GM12891 (cell line): ENCODE measurements at places on chromosomes 5 and 9.

DNA sequence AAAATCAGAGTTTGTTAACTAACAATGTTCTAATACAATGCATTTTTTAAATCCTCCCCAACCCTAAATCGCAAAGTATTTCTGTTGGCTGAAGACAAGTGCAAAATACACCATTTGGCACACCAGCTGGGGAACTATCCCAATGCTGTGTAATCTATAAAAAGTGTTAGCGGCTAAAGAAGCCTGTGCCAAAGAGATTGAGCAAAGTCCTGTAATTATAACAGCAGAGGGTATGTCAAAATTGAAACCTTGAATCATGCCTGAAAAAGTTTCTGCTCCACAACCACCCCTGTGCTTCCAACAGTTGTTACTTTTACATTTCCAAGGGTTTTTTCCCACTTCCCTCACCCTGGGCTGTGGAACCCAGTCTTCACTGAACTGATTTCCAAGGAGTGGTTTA is 83.1 kb upstream of the PLPP6 start:
- DNase-seq: no peak

DNA sequence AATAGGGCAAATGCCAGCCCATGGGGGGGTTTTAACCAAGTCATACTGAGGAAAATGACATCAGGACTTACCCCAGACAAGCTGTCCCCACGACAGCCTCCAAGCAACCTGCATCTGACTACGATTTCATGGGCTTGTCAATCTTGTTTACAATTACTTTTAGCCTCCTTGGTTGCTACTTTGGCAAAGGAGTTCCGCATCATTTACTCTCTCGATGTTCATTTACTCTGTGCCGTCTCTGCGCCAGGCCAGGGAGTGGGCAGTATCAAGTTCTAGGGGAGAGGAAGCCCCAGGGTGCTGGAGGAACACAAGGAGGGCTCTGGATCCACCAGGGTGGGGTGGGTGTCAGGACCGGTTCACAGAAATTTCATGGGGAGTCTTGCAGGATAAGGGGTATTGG is 23.9 kb downstream of the PTPN3 start:
- no peak for DNase-seq

GRCh38 chr5:68618501-68618900 is 402.9 kb downstream of the PIK3R1 start:
- no peak for DNase-seq

DNA sequence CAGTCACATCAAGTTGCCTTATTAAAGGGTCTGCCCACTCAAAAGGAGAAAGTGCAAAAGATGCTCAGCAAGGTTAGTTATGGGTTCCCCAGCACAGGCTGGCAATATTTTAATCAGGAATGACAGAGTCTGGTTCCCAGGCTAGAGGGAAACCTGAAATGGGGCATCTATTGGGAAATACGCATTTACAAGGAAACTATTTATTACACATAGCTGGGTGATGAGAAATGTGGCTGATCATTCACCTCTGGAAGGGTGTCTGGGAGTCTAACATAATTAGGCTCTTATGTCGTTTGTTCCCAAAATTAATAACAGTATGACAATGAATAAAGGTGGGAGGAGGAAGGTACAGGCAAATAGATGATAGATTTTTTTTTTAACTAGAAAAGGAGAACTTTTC is 314.7 kb downstream of the ENC1 start:
- DNase-seq: no peak

- no peak for DNase-seq
These were observed 168.3 kb upstream of the TLE4 start for GRCh38 chr9:79403495-79403894.

- DNase-seq: no peak
These were observed 39.3 kb upstream of the RAD23B start for GRCh38 chr9:107243742-107244141.

GRCh38 chr5:179375831-179376365 is 30.6 kb upstream of the ADAMTS2 start:
- peak; percentile 6 for DNase-seq

GRCh38 chr5:155929112-155929511 is 397.9 kb upstream of the SGCD start:
- DNase-seq: no peak

DNA sequence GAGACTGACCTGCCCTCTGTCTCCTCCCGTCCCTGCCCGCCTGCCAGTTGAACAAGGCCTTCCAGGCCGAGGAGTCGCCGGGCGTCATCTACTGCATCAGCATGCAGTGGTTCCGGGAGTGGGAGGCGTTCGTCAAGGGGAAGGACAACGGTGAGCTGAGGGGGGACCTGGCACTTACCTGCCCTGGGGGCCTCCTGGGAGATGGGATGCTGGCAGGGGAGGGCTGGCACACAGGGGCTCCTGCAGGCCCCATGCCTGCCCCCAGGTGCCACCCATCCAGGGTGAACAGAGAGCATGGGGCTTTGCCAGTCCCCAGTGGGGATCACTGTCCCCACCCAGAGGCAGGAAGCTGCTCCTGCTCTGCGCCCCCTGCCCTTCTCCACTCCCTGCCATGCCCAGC is 43.0 kb downstream of the USP20 start:
- DNase-seq: no peak

DNA sequence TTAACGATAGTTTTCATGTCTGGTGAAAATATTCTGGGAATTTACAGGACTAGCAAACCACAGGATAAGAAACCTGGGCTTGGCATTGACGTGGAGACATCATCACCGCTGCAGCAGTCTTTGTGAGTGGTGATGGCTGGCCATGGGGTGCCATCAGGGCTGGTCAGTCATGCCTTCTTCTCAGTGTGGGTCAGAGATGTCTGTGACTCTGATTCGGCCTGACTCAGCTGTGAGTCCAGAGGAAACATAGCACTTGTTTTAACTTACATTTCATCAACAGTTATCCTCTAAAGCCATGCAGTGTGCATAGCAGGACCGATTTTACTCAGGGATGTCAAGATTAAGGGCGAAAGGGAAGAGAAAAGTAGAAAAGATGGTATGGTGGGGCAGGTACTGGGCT is 33.2 kb upstream of the CYFIP2 start:
- DNase-seq: no peak

DNA sequence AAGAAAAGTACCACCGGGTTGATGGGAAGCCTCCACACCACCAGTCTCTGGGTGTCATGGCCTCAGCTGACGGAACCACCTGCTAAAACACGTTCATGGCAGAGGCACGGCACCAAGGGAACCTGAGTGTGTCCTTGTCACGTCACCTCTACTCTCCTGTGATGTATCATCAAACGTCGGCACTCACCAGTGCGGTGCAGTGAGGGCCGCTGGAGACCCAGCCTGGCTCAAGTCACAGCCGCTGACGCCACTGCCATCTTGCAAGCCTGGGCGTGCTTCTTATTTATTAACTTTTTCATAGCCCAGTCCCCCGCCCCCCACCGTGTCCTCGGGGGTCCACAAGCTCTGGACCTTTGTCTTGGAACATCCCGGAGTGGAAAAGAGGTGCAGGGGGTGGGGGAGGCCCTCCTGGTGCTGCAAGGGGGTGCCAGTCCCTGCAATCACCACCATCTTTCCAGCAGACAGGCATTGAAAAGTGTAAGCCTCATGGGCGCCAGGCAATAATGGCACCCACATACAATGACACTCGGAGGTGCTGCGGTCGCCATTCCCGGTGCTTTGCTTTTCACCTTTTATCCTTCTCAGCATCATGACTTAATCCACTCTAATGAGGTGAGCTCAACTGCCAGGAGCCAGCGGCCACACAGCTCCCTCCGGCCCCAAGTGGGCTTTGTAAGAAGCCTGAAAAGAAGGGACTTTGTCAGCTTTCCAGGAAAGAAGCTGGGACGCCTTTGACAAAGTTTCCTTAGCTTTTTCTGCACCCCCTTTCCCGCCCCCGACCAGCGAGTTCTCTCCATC is 202.3 kb upstream of the IRX1 start:
- DNase-seq: no peak

DNA sequence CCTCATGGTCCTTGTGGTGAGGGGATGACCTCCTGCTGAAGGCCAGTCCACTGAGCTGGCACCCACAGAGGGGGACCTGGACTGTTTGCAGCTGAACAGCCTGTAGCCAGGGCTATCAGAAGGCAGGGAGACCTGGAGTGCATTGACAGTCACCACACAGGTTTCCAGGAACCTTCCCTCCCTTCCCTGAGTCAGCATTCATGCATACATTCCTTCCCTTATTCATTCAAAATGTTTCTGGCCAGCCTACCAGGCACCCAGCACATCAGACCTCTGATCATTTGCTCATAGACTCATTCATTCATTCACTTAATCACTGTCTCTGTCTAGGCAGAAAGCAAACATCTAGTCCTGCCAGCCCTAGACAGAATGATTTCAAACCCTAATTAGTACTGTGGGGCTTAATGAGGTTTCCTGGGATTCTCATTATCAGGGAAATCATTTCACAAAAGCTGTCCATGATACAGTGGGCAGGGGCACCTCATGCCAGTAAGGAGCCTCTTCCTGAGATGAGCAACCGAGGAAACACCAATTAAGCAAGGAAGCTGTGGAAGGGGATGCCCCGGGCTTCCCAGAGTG is 110.1 kb upstream of the PPP1R26 start:
- no peak for DNase-seq

- no peak for DNase-seq
These were observed 2.3 kb downstream of the GRHPR start for GRCh38 chr9:37424686-37425297.

GRCh38 chr5:3393920-3394597 is 201.6 kb upstream of the IRX1 start:
- DNase-seq: no peak

- DNase-seq: no peak
These were observed 30.8 kb upstream of the SARDH start for GRCh38 chr9:133768859-133769510.

GRCh38 chr5:124200381-124200780 is 546.1 kb downstream of the ZNF608 start:
- no peak for DNase-seq

GRCh38 chr9:93450945-93451815 is at the start of gene FAM120A:
Gene FAM120A (plus strand): TSS chr9:93451685. CDS start chr9:93451916, 231 bp downstream.
- peak; percentile 66 for DNase-seq

DNA sequence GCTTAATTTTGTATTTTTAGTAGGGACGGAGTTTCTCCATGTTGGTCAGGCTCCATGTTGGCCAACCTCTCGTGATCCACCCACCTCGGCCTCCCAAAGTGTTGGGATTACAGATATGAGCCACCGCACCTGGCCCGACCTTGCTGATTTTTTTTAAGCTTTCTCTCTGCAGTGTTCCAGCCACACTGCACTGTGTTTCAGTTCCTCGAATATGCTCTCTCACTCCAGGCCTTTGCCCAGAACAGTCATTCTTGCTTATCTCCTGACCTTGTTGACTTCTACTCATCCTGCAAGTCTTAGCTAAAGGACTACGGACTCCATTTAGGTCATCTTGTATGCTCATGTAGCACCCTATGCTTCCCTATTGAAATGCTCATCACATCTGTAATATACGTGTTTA is 3.3 kb downstream of the SNAPC3 start:
- DNase-seq: peak; percentile 35

GRCh38 chr5:89934069-89934468 is 475.5 kb downstream of the CETN3 start:
- no peak for DNase-seq

GRCh38 chr9:120446671-120447070 is 133.3 kb downstream of the CDK5RAP2 start:
- no peak for DNase-seq

- DNase-seq: no peak
These were observed 42.2 kb upstream of the FSD1L start for GRCh38 chr9:105405514-105406131.

DNA sequence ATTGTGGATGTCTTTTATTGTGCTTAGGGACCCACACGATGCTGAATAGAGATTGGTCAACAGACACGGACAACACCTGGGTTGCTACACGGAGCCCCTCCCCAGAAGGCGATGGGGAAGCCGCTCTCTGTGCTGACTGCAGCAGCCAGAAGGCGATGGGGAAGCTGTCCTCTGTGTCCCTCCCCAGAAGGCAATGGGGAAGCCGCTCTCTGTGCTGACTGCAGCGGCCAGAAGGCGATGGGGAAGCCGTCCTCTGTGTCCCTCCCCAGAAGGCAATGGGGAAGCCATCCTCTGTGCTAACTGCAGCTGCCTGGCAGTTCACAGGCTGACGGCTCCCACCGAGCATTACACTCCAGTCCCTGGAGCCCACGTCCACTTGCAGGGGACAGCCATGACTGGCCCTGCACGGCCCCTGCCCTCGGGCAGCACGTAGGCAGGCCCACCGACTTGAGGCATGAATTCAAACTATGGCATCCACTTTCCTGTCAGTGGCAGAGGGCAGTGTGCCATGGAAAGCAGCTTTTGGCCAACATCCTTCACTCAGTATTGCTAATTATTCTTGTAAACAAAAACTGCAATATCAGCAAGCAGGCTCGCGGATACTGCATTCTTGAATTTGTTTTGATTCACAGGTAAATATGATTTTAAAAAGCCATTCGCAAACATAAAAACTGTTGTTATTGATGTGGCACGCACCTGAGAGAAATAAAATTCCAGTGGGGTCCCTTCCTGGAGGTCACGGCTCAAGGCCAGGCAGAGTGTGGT is 48.1 kb upstream of the CLPTM1L start:
- DNase-seq: no peak

- DNase-seq: no peak
These were observed 50.3 kb downstream of the BARX1 start for GRCh38 chr9:93904649-93905472.

DNA sequence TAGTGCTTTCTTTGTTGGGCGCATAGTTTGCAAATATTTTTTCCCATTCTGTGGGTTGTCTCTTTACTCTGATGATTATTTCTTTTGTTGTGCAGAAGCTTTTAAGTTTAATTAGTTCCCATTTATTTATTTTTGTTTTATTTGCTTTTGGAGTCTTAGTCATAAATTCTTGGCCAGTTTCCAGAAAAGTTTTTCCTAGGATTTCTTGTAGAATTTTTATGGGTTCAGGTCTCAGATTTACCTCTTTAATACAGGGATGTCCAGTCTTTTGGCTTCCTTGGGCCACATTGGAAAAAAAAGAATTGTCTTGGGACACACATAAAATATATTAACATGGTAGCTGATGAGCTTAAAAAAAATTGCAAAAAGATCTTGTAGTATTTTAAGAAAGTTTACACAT is 122.0 kb downstream of the WDR70 start:
- DNase-seq: no peak

DNA sequence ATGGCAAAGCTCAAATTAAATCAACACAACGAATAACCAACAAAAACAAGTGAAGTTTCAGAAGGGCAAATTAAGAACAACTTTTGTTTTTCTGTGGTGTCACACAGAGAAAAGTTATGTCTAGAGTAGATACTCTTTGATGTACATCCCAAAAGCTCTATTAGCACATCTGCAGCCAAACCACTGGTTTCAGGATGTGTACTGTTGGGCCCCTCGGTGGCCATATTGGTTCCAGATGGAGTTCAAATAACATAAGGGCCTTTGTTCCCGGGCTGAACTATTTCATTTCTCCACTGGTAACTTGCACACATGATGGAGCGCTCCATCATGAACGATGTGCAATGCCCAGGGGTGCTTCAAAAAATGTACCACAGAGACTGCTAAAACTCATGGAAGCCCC is 126.1 kb downstream of the SEMA5A start:
- DNase-seq: no peak

GRCh38 chr5:174376726-174377373 is 331.3 kb downstream of the NSG2 start:
- DNase-seq: no peak

DNA sequence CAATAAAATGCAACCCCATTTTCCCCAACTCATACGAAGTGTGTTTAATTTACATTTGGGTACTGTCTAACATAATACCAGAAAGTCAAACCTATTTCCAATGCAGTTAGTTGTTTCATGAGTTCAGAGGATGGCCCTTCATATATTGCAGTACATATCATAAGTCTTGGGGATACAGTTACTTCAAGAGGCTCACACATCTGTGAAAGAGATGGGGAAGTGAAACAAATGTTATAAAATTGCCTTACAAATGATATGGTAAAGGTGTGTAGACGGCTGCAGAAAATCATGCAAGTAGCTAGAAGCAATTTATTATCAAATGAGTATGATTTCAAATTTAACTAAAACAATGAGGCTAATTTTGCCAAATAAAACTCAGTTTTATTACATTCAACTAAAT is 219.0 kb upstream of the CDH12 start:
- no peak for DNase-seq
